ENCODE measurements at places on chromosomes 1 and 21.
A peak's percentile ranks its signal among the peaks of the same experiment; 100 is the strongest.

DNA sequence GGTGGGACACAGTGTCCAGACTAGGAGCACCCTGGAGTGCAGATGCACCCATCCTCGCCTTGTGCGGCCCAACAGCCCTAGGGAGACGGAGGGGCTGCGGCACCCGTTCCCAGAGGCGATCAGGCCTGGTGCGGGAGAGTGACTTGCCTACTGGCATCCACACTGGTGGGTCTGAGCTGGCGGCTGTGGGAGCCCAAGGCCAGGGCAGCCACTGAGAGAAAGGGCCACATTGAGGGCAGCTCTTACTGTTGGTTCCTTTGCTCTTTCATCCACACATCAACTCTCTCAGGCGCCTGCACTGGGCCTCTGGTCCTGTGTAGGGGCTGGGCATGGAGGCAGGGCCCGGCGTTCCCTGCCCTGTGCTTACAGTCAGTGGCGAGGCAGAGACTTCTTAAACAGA is 8.6 kb downstream of the PODN start:
- DNase-seq = no peak

DNA sequence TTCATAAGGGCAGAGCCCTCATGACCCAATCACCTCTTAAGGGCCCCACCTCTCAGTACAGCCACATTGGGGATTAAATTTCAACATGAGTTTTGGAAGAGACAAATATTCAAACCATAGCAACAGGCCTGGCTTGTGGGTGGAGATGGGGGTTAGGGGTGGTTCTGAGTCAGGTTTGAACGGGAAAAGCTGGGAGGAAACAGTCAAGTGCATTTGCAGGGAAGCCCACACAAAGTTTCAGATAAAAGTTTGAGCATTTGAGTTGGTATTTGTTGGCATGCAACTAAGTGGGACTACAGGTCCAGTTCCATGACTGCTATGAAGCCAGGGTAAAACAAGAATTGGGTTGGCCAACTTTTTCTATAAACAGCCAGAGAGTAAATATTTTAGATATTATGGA is 21.0 kb upstream of the PADI2 start:
- DNase-seq = peak; percentile 29

DNA sequence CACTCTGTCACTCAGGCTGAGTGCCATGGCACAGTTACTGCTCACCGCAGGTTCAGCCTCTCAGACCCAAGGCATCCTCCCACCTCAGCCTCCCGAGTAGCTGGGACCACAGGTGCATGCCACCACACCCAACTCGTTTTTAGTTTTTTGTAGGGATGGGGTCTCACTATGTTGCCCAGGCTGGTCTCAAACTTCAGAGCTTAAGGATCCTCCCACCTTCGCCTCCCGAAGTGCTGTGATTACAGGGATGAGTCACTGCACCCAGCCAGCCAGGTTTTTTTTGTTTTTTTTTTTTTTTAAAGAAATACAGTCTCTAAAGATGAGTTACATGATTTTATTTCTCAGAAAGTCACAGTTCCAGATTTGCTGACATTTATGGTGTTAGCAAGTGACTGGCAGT is 29.0 kb downstream of the BACE2 start:
- DNase-seq = no peak

DNA sequence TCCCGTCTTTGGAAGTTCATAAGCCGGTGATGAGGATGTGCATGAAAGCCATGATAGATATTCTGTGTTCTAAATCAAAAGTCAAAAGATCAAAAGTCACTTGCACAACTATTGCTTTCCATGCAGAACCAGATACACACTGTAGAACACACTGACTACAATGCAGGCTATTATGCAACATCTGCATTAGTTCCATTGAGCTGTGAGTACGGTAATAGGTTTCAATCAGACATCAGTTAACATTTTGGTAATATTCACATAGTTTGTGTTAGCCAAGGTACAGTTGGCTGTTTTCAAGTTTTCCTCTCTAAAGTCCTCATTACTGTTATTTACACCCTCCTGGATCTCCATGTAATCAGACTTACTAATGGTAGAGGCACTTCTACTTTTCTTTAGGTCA is 3.1 kb downstream of the KCNA2 start:
- no peak for DNase-seq

- no peak for DNase-seq
Observed at GRCh38 chr1:206735553-206736031, 35.0 kb upstream of the IL19 start.

DNA sequence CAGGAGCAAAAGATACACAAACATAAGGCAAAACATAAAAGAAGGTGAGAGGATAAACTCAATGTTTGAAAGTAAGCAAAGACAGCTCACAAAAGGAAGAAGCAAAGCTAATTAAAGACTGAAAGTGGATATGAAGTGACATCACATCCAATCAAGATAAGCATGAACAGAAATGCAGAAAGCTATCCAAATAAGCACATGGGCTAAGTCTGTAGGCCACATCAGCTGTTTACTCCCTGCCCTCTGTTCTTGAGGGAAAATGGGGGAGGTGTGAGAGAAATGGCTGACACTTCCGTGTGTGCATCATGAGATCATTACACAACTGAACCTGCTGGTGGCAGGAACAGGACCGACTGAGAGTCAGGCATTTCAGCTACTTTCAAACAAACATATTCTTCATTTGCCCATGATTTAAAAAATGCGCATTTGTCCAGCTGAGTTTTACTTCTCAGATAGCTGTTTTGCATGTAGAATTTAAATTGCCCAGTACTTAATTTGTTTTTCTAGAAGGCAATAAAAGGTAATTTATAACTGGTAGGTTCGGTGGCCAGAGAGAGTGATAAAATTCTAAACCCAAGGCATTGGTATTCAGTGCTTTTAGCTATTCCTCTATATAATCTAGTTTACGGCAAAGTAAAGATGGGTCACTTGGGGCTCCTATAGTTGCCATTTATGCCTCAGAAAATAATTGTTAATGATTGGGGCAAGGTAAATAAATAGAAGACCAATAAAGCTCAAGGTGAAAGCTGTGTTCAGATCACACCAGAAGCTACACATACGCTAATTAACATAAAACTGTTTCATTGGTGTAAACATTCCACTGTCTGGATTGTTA is 27.2 kb upstream of the MAN1A2 start:
- DNase-seq = no peak

- no peak for DNase-seq
Observed at GRCh38 chr1:21933397-21934248, 3.5 kb downstream of the HSPG2 start.

DNA sequence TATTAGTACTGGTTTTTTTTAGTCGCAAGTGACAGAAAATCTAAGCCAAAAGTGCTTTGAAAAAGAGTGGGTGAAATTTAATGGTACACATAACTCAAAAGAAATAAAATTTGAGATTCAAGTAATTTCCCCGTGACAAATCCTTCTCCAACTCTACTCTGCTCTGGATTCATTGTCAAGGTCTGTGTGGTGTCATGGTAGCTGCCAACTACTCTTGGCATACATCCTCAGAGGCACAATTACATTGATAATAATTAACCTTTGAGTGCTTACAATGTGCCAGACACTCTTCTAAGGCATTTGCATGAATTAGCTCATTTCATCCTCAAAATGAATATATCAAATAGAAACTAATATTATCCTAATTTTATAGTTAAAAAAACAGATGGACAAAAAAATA is 1153.9 kb upstream of the NCAM2 start:
- no peak for DNase-seq

- DNase-seq = no peak
Observed at GRCh38 chr1:91529856-91530255, 29.2 kb downstream of the CDC7 start.

DNA sequence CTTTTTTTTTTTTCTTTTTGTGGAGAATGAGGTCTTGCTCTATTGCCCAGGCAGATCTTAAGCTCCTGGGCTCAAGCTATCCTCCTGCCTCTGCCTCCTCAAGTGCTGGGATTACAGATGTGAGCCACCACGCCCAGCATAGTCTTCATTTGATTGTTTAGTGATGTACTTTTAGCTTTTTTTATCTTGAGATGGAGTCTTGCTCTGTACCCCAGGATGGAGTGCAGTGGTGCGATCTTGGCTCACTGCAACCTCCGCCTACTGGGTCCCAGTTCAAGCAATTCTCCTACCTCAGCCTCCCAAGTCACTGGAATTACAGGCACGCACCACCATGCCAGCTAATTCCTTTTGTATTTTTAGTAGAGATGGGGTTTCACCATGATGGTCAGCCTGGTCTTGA is 24.0 kb upstream of the LRRC3 start:
- no peak for DNase-seq

GRCh38 chr1:248841702-248842395 is 3.8 kb downstream of the ZNF672 start:
- DNase-seq = no peak

- DNase-seq = no peak
Observed at GRCh38 chr1:193237381-193237978, 51.1 kb upstream of the B3GALT2 start.

DNA sequence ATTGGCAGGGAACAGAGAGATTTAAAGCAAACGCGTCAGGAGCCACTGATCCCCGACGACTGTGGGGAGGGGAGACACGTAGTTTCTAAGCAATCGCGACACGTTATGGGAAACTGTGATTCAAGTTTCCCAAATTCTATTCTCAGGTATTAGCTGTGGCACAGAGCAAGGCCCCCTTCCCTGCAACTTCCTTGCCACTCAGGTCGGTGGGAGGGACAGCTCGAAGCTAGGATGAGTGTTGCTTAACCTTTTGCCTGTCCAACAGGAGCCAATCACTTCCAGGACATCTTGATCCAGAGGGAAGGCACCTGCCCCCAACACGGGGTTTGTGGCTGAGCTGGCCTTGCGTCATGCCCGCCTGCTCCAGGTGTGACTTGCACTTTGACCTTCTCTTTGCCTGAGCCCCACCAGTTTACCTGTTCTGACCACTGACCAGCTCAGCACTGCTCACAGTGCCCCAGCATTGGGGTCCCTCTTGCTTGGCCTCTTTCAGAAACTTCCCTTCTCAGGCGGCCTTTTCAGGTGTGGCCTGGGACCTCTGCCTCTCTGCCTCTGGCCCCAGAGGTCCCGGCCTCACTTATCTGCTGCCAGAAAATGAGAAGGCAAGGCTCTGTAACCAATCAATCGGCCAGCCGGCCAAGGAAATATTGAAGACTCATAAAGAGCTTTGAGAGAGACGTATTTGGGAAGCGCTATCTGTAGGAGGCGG is 24.6 kb downstream of the TEX35 start:
- DNase-seq = no peak

DNA sequence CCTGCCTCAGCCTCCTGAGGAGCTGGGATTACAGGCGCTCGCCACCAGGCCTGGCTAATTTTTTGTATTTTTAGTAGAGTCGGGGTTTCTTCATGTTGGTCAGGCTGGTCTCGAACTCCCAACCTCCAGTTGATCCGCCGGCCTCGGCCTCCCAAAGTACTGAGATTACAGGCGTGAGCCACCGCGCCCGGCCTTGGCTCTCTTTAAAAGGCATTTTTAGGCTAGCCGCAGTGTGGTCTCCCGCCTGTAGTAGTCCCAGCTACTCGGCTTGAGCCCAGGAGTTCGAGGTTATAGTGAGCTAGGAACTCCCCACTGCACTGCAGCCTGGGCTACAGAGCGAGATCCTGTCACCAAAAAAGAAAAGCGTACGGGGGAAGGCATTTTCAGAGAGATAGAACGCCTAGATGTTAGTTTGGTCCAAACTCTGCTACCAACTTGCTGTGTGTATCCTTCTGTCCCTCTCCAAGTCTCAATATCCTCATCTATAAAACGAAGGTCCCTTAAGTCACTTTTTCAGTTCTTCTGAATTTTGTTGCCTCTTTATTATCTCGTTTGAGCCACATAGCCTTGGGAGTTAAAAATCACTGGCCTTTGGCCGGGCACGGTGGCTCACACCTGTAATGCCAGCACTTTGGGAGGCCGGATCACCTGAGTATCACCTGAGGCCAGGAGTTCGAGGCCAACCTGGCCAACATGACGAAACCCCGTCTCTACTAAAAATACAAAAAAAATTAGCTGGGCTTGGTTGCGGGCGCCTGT is 734 bp downstream of the MED18 start:
- DNase-seq = peak; percentile 43

DNA sequence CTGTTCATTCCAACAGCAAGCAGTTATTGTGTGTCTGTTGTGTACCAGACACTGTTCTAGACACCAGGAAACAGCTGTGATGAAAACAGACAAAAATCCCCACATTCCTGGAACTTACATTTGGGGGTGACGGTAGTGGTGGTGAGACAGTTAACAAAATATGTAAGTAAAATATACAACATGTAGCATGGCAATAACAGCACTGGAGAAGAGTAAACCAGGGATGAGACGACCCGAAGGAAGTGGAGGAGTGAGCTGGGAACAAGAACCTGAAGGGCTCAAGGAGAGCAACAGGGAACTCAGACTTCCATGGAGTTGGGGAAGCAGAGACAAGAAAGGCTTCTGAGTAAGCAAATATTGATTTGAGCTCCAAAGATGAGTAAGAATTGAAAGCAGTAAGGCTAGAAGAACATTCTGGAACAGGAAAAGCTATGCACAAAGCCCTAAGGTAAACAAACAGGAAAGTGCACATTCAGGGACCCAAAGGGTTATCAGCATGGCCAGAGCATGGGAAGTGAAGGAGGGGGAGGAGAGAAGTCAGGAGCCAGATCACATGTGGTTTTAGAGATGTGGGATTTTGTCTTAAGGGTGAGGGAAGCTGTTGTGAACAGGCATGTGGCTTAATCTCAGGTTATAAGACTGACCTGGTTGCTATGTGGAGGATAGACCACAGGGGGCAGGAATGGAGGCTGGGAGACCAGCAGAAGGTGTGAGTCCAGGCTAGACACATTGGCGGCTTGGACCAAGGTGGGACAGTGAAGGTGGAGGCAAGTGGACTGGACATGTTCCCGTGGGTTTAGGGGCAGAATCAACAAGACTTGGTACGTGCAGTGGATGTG is 7.3 kb downstream of the CSF1 start:
- DNase-seq = no peak

- DNase-seq = no peak
Observed at GRCh38 chr1:226404904-226405222, 3.0 kb downstream of the PARP1 start.

DNA sequence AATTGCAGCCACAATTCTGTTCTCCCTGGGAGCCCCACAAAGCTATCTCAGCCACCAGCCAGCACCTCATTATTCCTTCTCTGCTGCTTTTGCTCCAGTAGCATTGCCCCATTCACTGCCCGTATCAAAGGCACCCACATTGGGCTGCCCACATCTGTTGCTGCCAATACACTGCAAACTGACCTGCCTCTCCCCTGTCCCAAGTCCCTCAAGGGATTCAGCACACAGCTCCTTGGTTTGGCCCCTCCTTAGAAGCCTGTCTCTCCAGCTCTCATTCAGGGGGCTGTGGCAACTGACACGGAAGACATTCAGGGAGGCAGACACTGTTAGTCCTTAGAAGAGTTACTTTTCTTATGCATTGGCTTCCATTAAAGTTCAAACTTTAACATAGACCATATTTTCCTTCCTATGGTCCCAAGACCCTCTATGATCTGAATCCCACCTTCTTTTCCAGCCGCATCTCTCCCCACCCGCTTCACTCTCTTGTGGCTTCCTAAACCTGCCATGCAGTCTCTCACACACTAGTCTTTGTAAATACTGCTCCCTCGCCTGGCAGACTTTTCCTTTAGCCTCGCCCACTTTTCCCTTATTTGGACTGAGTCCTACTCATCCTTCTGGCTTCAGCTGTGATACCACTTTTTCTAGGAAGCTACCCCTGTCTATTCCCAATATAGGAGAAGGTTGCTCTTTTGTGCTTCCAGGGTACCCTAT is 19.3 kb upstream of the KLHDC8A start:
- DNase-seq = no peak

Measured in stimulated activated naive B cell treated with anti-CD40 and anti-IgM and Interleukin-4, amounts not matched to agents 10 μg/mL and 1 μg/mL and 100 μg/mL, for 72 hours (primary cell).